ENCODE measurements at places on chromosomes 2 and 18. TPM values are rescaled to one million over a fixed set of nuclear protein-coding genes. Genes with fewer than 3 reads are reported as not detected.
A peak's percentile ranks its signal among the peaks of the same experiment; 100 is the strongest.

- H3K4me3 ChIP-seq, result no peak overlapping the region
- H3K4me1 ChIP-seq, result 0 out of 2 replicates have a peak, but pooled peaks cover 2% of the 10 kb centered on the region
- no peak overlapping the region for H3K27ac ChIP-seq
- H3K36me3 ChIP-seq, result no peaks in the 10 kb centered on the region
- no peaks in the 10 kb centered on the region for H3K27me3 ChIP-seq
Observed at GRCh38 chr18:47490882-47491281, 239.4 kb upstream of the SKOR2 start.

DNA sequence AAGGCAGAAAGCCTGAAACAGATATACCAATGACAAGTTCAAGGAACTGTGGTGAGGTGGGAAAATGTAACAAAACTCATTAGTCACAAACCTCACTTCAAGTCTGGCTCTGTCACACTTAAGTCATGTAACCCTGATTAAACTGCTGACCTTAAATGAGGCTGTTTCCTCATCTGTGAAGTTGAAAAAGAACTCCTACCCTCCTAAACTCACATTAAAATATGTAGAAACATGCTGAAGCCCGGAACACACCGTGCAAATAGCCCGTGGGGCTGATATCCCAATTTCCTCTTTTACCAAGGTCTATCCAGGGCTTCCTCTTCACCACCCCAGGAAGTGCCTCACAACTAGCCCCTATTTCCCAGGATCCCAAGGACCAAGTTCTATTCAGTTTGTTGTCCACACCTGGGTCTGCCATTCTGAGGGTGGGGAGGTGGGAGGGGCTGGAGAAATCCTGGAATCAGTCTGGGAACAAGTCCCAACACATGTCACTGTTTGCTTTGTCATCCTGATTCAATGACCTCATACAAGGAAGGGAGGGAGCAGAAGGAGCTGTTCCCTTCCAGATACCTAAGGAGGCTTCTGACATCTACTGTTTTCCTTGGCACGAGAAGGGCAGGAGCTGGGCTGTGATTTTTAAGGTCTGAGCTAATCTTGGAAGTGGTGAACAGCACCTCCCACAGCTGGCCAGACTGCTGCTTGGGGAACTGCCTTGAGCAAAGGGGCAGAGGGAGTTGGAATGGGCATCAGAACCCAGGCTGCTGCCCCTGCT lies 42.3 kb downstream of the SLC4A1AP start:
- H3K36me3 ChIP-seq, result no peaks in the 10 kb centered on the region
- H3K4me3 ChIP-seq, result no peak overlapping the region
- no peak overlapping the region for H3K27ac ChIP-seq

- no peak for DNase-seq
- H3K27ac ChIP-seq, result no peak overlapping the region
- no peak overlapping the region for H3K4me3 ChIP-seq
- H3K4me1 ChIP-seq, result peaks cover 7% of the 10 kb centered on the region
Observed at GRCh38 chr18:4241090-4241617, 214.0 kb downstream of the DLGAP1 start.

GRCh38 chr2:103784261-103784660 lies 1022.4 kb downstream of the TMEM182 start:
- H3K4me3 ChIP-seq, result no peak overlapping the region
- H3K27me3 ChIP-seq, result no peaks in the 10 kb centered on the region
- no peak overlapping the region for H3K27ac ChIP-seq

- no peak overlapping the region for H3K27ac ChIP-seq
- H3K4me1 ChIP-seq, result no peaks in the 10 kb centered on the region
- H3K27me3 ChIP-seq, result no peaks in the 10 kb centered on the region
- peaks cover 5% of the 10 kb centered on the region for H3K36me3 ChIP-seq
- no peak for DNase-seq
Observed at GRCh38 chr2:7131261-7131660, 214.0 kb downstream of the RNF144A start.

GRCh38 chr2:179525340-179525739 lies 260.7 kb upstream of the SESTD1 start:
- H3K4me1 ChIP-seq, result no peaks in the 10 kb centered on the region
- no peaks in the 10 kb centered on the region for H3K36me3 ChIP-seq
- no peak for DNase-seq
- no peaks in the 10 kb centered on the region for H3K27me3 ChIP-seq
- H3K4me3 ChIP-seq, result no peak overlapping the region
- H3K27ac ChIP-seq, result no peak overlapping the region

GRCh38 chr18:48848641-48849143 lies 102.1 kb downstream of the SMAD7 start:
- H3K36me3 ChIP-seq, result no peaks in the 10 kb centered on the region
- no peaks in the 10 kb centered on the region for H3K4me1 ChIP-seq
- no peak overlapping the region for H3K27ac ChIP-seq
- no peak overlapping the region for H3K4me3 ChIP-seq

DNA sequence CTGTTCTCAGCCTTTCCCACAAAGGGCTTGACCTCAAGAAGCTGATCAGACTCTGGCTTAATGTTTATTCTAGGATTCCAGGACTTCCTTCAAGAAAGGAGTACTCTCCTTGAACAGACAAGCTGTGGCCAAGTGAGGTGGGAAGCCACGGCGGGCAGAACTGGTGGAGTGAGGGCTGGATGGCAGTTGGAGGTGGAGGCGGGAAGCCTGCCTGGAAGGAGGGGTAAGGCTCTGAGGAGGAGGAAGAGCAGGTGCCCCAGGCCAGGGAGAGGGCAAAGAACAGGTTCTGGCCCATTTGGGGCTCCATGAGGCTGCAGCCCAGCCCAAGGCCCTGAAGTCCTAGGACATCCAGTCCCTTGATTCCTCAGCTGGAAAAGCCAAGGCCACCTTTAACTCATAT lies 143.9 kb downstream of the CYP26B1 start:
- H3K27me3 ChIP-seq, result no peaks in the 10 kb centered on the region
- H3K27ac ChIP-seq, result no peak overlapping the region
- no peak overlapping the region for H3K4me3 ChIP-seq
- H3K4me1 ChIP-seq, result peaks cover 3% of the 10 kb centered on the region
- no peaks in the 10 kb centered on the region for H3K36me3 ChIP-seq

- no peaks in the 10 kb centered on the region for H3K27me3 ChIP-seq
- H3K4me1 ChIP-seq, result peaks cover 2% of the 10 kb centered on the region
- no peaks in the 10 kb centered on the region for H3K36me3 ChIP-seq
- no peak overlapping the region for H3K4me3 ChIP-seq
Observed at GRCh38 chr2:11683966-11684365, 14.0 kb upstream of the NTSR2 start.

DNA sequence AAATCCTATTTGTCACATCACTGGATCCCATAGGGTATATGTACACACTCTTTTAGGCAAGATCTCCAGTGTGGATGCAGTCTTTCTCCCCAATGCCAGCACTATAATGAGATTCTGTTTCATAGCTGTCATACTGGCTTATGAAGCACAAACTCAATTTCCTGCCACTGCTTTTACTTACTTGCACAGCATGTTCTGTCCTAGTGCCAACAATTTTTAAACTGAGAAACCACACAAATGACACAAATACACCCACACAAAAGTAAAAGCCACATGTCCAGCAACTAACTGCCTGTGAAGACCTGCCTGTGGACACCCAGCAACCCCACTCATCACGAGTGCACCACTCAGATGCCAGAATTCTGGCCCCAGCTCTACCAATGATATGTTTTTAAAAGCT lies 29.6 kb upstream of the RNU4ATAC start:
- H3K4me3 ChIP-seq, result no peak overlapping the region
- peaks cover 34% of the 10 kb centered on the region for H3K36me3 ChIP-seq
- H3K27me3 ChIP-seq, result no peaks in the 10 kb centered on the region
- no peak for DNase-seq
- H3K27ac ChIP-seq, result no peak overlapping the region

DNA sequence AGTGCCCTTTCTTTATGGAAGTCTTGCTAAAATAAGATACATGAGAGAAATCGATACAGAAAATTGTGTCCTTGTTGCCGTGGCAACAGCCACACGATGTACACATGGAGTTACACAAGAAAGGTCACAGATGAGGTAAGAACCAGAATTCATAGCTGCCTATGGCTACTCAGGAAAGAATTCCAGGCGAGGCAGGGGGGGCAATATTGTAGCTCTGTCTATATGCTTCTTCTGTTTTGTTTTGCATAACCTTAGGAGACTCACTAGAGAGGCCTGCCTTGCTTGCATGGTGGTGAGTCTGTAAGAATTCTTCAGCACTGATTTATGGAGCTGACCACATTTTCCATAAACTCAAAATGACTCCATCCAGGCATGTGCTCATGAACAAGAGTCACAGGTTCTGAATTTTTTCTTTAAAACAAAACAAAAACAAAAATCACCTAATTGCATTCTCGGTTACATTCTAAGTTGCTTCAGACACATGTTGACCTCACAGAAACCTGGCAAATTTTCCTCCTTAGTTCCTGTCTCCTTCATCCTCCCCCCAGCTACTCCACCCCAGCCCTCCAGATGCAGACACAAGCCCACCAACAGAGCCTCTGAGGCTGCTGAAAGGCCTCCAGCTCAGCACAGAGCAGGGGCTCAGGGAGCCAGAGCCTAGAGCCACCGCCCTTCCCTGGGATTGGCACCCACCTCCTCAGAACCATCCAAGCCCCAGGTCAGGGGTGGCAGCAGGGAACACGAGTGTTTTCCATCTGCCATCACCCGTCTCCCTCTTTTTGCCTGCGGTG lies 183.5 kb downstream of the ANTXR1 start:
- H3K4me3 ChIP-seq, result no peak overlapping the region
- no peak overlapping the region for H3K27ac ChIP-seq
- peaks cover 10% of the 10 kb centered on the region for H3K36me3 ChIP-seq
- no peak for DNase-seq

DNA sequence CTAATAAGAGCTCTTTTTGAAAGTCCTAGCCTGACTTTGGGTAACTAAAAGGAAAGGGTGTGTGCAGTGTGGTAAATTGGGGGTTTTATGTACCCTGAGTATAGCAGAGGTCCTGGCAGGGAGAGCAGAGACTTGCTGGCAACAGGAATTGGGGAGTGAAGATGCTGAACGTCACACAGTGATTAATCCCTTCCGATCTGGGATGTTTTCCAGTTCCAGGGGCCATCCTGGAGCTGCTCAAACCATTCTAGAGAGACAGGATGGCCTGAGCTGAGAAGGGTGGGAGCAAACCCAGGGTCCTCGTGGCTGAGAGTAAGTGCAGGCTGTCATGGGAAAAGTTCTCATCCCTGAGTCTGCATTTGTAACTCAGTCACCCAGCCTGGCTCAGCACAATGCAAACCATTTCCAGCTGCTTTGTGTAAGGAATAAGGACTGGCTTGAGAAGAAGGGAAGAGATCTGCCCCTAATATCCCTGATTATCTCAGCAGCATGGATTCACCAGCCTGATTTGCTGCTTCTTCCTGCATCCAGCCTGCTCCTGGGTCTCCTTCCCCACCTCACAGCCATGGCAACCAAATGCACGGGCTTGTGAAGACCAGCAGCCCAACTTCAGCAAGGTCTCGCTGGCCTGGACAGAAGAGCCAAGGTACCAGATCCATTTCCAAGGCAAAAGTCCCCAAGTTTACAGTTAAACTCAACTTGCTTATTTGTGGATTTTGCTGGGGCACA lies 47.1 kb upstream of the CELF4 start:
- no peaks in the 10 kb centered on the region for H3K4me1 ChIP-seq
- DNase-seq, result no peak
- H3K27me3 ChIP-seq, result no peaks in the 10 kb centered on the region
- H3K4me3 ChIP-seq, result no peak overlapping the region
- no peak overlapping the region for H3K27ac ChIP-seq

GRCh38 chr2:43718530-43719124 lies 42.4 kb upstream of the C1GALT1C1L start:
- no peak overlapping the region for H3K4me3 ChIP-seq
- H3K27ac ChIP-seq, result no peak overlapping the region
- no peaks in the 10 kb centered on the region for H3K27me3 ChIP-seq
- DNase-seq, result no peak
- H3K4me1 ChIP-seq, result peaks cover 6% of the 10 kb centered on the region
- H3K36me3 ChIP-seq, result 0 out of 2 replicates have a peak, but pooled peaks cover 2% of the 10 kb centered on the region

DNA sequence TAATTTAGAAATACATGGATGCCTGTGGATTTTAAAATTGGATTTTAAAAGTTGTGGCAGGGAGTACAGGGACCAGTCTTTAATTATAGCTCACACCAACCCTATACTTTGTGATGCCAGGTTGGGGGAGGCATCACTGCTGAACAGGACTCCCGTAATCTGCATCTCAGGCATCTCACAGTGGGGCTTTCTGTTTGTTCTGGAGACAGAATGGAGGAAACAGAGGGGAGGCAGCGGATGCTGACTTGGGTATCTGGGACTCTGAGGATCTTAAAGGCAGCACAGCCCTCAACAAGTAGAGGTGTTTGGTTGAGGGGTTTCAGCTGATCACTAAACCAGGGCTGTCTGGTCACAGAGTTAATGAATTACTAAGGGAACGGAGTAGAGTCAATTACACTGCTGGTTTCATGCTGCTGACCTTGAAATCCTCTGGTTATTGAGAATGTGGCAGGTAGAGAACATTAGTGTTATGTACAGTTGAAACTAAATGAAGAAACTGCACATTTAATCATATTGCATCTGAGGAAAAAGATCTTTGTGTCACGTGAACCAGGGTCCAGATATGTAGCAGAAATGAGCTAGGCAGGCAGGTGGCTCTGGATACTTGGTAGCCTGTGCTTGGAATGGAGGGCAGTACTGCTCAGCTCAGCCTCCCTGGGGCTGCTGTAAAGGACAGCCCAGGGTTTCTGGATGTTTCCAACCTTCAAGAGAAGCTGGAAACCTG lies 40.3 kb downstream of the FHOD3 start:
- no peaks in the 10 kb centered on the region for H3K27me3 ChIP-seq
- H3K36me3 ChIP-seq, result peaks cover 9% of the 10 kb centered on the region
- no peak overlapping the region for H3K27ac ChIP-seq
- DNase-seq, result peak; percentile 12
- no peak overlapping the region for H3K4me3 ChIP-seq
- H3K4me1 ChIP-seq, result no peaks in the 10 kb centered on the region

DNA sequence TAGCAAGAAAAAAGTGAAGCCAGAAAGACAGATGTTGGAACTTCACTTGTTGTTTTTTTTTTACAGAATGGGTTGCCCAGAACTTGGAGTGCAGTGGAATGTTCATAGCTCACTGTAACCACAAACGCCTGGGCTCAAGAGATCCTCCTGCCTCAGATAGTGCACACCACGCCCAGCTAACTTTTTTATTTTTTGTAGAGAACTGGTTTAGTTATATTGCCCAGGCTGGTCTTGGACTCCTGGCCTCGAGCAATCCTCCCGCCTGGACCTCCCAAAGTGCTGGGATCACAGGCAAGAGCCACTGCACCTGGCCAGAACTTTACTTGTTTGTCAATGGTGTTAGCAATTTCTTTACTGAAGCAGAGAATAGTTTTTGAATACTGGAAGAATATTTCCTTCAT lies 11.9 kb upstream of the ASPRV1 start:
- no peak overlapping the region for H3K4me3 ChIP-seq
- no peaks in the 10 kb centered on the region for H3K4me1 ChIP-seq
- no peaks in the 10 kb centered on the region for H3K27me3 ChIP-seq
- no peak for DNase-seq
- H3K27ac ChIP-seq, result no peak overlapping the region

The KCNF1 gene
- 3.2 TPM for total RNA-seq

The CDH20 gene
- not detected for total RNA-seq

The LRRC30 gene
- total RNA-seq, result not detected

The HDLBP gene
- total RNA-seq, result 364 TPM

The RANBP2 gene
- total RNA-seq, result 87.2 TPM

The PSMA8 gene
- total RNA-seq, result not detected

The HOXD1 gene
- not detected for total RNA-seq

The MEP1B gene
- not detected for total RNA-seq
